HL-60 (cell line): ENCODE measurements at places on chromosomes 4 and X.
A peak's percentile ranks its signal among the peaks of the same experiment; 100 is the strongest.

GRCh38 chrX:139002319-139002718 lies 290.8 kb upstream of the FGF13 start:
- no peak for DNase-seq

- DNase-seq, result no peak
These were observed 8.6 kb downstream of the GALNT7 start for GRCh38 chr4:173177232-173177631.

DNA sequence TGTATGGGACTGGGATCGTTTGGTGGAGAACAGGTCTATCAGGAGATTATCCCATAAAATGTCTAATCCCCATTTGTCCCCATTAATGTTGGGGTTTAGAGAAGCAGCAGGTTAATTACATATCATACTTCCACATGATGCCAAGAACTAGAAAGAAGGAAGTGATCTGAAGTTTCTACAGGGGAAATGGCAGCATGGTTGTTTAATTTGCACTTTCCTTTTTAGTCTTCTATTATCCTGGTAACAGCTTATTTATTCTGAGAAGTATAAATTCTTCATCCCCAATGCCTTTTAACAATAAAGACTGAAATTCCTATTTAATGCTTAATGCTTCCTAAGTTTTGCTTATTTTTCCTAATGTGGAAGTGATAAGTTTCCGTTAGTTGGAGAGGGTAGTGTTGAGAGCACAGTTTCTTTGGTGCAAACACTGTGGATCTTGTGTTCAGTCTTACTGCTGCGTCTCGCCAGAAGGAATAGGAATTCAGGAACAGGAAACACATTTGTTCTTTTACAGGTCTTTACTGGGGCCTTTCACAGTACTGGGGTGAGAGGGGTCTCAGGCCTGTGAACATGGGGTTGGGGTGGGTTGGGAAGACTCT lies 59.5 kb upstream of the TADA2B start:
- no peak for DNase-seq

- DNase-seq, result no peak
These were observed 45.7 kb downstream of the TRIM61 start for GRCh38 chr4:164931551-164932324.

GRCh38 chr4:174813292-174813691 lies 15.8 kb downstream of the GLRA3 start:
- DNase-seq, result no peak

DNA sequence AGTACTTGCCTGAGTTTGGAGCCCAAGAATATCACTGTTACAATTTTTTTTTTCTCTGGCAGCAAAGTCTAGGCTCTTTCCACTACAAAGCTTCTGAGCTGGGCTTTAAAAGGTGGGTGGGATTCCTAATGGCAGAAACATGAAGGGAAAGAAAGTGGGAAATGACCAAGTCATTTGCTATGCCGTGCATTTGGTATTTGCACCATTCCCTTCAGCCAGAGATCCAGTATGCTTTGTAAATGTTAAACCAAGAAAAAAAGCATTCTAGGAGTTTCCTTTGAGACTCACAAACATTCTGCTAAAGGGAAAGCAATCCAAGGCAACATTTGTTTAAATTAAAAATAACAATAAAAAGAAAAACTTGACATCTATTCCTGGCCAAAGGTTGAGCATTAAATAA lies 451.2 kb downstream of the RAB28 start:
- DNase-seq, result no peak

- DNase-seq, result no peak
These were observed 53.0 kb upstream of the RPS6KA6 start for GRCh38 chrX:84240848-84241565.

DNA sequence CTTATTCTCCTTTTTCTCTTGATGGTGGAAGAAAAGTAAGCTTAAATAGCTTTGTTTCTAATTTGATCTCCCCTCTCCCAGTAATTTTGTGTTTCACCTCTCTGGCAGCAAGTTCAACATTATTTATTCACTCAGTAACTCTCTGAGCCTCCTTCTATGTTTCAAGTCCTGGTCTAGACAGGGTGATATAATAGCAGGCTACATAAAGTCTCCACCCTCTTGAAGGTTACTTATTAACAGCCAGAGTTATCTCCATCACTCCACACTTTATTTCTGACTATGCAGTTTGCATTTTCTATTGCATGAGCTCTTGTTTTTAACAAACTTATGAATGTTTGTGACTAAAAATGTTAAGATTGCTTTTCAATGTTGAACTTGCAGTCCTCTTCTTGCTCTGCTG lies 17.8 kb upstream of the ANOS1 start:
- DNase-seq, result no peak

- DNase-seq, result no peak
These were observed 16.3 kb upstream of the KCNIP4 start for GRCh38 chr4:21964762-21965319.

- DNase-seq, result no peak
These were observed 74.3 kb upstream of the NAP1L5 start for GRCh38 chr4:88771883-88772450.

- DNase-seq, result no peak
These were observed 11.4 kb downstream of the INTS6L start for GRCh38 chrX:135531813-135532212.

DNA sequence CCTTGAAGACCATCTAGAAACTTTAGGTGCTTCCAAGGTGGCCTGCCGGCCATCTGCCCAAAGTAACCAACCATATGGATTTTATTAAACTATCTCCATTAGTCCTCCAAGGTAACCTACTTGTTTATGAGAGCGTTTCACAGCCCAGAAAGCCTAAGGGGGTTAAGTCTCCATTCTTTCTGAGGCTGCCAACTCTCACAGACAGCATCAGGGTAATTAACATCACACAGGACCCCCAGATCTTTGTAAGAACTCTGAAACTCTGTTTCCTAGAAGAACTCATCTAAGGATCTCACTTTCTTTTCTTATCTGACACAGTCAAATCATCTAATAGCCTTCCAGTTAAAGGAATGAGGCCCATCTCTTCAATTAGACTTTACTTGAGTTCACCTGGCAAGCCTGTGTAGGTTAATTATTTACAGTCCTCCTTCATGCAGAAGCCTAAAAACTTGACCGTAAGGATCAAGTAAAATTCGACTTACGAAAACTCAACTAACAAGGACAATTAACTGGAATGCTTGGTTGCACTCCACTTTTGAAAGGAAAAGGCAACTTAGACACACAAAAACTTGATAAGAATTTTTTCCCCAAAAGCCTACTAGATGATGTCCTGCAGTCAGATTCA lies 252.5 kb downstream of the GRIA3 start:
- no peak for DNase-seq

DNA sequence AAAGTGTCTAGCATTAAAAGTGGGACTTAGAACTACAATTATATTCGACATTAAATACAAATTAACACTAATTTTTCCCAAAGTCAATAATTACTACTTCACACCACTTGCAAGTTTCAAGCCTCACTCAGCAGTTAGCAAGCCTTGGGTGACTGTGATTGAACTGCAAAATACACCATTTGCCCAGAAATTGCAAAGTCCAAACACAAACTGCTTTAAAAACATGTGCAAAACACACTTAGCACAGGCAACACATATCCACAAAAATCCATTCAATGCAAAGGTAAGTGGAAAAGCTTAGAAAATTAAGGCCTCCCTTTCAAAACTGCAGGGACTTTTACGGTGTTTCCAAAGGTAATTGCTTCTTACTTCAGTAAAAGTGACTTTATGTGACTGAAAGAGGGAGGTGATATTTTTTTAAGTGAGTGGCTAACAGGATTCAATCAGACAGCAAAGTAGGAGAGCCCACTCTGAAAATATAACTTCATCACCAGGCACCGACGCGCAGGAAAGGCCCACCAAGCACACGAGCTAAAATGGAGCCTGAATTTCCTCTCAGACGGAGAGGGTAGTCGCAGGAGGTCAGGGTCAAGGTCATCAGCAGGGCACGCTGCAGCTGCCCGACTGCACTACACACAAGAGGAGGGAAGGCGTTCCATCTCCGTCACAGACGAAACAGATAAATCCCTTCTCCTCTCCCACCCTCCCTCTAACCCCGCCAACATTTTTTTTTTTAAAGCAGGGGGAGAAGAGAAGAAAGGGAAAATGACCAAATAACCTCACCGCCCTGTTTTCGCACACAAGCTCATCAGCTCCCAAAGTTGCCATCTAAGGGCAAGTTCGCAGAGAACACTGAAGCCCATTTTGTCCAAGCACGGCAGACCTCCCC lies 3.1 kb downstream of the ZNF827 start:
- no peak for DNase-seq

DNA sequence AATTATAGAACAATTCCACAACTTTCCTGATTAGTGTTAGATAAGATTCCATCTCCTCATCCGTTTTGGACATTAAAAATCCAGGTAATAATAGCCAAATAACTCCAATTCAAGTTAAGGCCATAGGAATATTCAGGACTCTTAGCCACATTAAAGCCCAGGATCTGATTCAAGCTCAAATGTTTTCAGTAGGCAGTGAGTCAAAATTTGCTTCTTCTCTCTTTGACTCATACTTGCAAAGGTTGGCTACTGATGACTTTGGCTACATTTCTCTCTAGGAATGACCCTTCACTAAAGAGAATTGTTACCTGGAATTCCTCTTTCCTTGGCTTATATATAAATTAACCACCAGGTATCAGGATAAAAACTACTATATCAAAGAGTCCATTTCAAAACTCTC lies 354.9 kb upstream of the HS3ST1 start:
- DNase-seq, result no peak

GRCh38 chr4:40722576-40723161 lies 27.1 kb upstream of the NSUN7 start:
- DNase-seq, result peak; percentile 64

GRCh38 chr4:72486991-72487390 lies 82.0 kb downstream of the ADAMTS3 start:
- no peak for DNase-seq

GRCh38 chr4:29066861-29067260 lies 1653.3 kb upstream of the PCDH7 start:
- no peak for DNase-seq

GRCh38 chr4:4339504-4340085 lies 47.3 kb upstream of the NSG1 start:
- no peak for DNase-seq

DNA sequence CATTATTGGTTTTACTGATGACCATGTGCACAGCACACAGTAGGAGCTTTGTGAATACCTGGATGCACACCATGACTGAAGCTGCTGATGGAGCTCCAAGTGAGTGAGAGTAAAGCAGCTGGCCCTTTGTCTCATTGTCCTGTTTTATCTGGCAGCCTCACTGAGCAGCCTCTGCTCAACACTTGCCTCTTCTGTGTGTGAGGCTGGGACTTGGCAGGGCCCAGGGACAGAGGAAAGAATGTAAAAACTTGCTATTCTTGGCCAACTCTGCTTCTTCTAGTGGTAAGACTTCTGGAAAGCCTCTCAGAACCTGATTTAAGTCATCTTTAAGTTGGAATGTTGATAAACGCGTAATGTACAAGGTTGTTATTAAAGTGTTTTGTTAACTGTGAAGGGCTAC lies 61.4 kb downstream of the BEX1 start:
- no peak for DNase-seq

DNA sequence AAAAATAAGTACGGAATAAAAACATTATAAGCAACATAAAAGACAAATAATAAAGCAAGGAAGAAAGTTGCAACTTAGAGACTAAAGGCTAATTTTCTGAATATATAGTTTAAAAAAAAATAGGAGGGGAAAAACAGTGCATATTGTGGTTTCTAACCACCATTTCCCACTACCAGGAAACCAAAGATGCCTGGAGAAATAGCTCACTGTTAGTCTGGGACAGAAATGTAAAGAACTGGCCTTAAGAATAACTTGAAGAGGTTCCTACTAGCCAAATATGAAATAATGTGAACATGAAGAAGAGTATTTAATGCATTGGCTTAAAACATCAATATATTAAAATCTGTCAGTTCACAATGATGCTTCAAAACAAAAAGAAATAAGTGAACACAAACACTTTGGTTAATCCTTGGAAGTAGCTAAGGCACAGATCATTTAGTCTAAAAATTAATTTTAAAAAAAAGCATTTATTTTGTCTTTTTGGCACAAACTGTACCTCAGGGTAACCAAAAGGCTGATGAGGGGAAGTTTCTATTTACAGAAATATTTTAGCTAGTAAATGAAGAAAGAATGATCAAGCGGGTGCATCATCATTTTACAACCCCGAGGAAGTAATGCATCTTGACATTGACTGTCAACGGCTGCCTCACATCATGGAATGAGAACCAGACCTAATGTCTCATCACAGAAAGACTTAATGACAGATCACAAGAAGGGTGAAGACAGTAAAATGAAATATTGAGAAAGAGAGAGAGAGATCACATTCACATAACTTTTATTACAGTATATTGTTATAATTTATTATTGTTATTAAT lies 297.2 kb upstream of the LDB2 start:
- no peak for DNase-seq

DNA sequence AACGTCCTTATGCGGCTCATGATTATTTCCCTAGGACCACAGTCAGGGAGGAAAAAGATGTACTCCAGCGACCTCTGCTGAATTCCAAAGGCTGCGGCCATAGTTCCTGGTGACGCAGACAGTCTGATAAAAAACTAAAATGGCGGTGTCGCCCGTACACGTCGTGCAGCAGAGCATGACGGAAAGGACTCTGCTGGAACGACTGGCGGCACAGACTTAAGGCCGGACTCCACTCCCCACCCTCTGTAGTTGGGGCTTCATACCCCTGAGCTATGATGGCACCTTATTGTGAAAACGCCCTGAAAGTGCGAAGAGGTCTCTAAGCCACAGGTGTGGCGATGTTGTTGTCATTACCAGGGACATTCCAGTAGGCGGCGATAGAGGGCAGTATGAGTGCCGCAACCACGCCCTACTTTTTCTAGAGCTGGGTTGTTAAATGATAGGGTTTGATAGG lies 90.0 kb upstream of the EDA2R start:
- DNase-seq, result peak; percentile 60

DNA sequence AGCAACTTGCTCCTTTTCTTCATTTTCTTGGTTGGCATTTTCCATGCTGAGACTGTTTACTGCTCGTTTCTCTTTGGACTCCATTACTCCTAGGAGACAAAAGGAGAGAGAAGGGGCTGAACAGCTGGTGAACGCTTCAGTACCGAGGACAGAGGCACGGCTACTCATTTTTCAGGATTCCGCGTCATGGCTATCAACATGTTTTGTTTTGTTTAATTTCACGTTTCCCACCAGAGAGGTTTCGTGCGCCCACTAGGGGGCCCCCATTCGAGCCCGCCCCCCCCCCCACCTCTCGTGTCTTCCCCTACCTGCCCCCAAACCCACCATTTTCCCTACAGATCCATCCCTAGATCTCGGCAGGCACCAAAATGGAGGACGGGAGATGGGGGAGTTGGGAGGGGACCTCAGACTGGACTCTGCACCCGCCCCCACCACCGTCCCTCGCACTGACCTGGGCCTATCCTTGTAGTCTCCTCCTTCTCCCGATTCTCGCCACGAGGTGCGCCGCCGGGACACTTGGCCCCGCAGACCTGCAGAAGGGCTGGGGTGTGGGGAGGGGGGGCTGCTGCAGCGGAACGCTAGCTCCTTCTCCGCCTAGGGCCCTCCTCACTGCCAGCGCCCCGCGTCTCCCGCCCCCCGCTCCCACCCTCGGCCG lies 653 bp downstream of the BEX1 start:
- peak; percentile 14 for DNase-seq

DNA sequence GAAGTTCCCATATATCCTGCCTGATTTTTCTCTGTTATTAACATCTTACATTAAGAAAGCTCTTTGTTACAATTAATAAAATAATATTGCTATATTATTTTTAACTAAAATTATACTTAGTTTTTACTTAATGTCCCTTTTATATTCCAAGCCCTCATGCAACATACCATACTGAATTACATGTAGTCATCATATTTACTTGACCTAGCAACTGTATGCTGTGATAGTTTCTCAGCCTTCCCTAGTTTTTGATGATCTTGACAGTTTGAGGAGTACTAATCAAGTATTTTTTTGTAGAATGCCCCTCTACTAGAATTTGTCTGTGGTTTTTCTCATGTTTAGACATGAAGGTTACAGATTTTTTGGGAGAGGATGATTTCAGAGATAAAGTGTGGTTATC lies 1503.8 kb upstream of the PABPC4L start:
- DNase-seq, result no peak
